ENCODE measurements at places on chromosomes 12 and 14.

GRCh38 chr12:79063258-79063657 lies 198.7 kb downstream of the SYT1 start:
- DNase-seq = peak; percentile 24

DNA sequence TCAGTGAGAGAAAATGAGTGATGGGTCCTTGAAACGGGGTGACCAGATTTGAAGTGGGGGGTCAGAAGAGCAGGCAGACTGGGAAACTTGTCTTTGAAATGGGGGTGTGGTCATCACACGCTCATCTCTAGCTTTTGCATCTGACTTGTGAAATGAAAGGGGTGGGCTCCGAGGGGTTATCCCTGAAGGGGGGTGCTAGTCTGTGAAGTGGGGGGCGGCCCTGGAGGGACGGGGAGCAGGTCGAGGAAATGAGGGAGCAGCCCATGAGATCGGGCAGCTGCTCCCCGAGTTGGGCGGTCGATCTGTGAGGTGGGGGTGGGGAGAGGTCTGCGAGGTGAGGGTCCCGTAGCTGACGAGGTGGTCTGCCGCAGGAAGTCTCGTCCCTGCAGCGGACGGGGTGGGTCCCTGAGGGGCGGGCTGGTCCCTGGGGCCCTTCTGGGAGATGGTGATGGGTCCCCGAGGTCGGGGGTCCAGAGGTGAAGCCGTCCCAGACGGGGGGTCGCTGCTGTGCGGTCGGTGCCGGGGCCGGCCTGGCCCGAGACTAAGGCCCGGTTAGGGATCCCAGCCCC lies 542 bp downstream of the PXN start:
- no peak for DNase-seq

DNA sequence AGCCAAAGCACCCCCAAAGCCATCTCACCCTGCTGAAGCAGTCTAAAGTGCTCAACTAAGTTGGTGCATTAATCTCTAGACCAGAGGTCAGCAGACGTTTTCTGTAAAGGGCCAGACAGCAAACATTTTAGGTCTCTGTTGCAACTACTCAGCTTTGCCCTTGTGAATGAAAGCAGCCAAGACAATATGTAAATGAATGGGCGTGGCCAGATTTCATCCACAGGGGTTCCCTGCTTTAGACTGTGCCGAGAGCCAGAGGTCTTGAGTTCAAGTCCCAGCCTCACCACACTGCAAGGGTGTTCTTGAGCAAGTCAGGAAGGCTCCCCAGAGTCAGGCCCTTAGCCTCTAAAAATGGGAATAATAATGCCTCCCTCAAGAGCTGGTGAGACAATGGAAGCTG lies 166.2 kb downstream of the CHST11 start:
- no peak for DNase-seq

GRCh38 chr12:24840046-24840800 lies 108.7 kb downstream of the BCAT1 start:
- DNase-seq = peak; percentile 42

- DNase-seq = no peak
These were observed 101.2 kb downstream of the PEBP1 start for GRCh38 chr12:118237052-118237665.

DNA sequence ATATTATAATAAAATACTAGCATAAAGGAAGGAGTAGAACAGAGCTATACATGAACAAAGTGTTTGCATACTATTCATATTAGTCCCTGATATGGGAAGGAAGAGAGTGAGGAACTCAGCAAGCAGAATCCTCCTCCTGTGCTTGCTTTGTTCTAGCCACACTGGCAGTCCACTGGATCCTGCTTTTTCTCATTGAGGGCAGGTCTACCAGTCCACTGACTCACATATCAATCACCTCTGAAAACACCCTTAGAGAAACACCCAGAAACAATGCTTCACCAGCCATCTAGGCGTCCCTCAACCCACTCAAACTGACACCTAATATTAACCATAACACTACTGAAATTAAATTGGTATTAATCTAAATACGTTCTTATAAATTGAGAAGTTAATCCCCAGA lies 1861.7 kb upstream of the SEL1L start:
- DNase-seq = no peak

DNA sequence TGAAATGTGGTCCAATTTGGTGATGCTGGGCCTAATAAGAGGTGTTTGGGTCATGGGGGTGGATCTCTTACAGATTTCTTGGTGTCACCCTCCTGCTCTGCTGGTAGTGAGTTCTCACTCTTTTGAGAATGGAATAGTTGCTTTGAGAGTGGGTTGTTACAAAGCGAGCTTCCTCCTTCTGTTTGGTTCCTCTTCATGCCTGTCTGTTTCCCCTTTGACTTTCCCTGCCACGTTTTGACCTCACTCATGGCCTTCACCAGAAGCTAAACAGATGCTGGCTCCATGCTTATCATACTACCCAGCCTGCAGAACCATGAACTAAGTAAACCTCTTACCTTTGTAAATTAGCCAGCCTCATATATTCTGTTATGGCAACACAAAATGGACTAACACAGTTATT lies 57.7 kb upstream of the LDHB start:
- DNase-seq = no peak

DNA sequence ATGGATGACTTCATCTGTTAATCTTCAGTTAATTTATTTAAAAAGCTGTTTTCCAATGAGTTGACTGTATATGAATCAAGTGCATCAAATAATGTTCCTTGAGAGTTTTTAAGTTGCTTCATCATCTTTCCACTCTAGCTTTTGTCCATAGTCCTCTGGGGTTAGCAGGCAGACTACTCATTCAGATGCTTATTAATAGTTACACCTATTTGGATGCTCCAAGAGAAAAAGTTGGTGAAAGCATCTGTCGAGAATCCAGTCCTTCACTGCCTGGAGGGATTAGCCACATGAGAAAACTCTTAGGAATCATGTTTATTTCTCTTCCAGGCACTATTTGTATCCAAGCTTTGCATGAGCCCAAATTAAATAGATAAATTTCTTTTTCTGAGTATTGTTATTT lies 70.2 kb downstream of the DACT1 start:
- DNase-seq = no peak

GRCh38 chr12:15584366-15585041 lies 204.7 kb downstream of the EPS8 start:
- no peak for DNase-seq

GRCh38 chr14:23181946-23182345 lies 1.5 kb downstream of the SLC7A8 start:
- DNase-seq = no peak

- DNase-seq = peak; percentile 20
These were observed 4.5 kb upstream of the RNASE4 start for GRCh38 chr14:20679907-20680306.

- DNase-seq = peak; percentile 72
These were observed 97.0 kb downstream of the TMEM30B start for GRCh38 chr14:61184112-61184511.

- no peak for DNase-seq
These were observed 305.4 kb downstream of the BCL11B start for GRCh38 chr14:98966475-98967162.

- DNase-seq = no peak
These were observed 28.8 kb downstream of the PAX9 start for GRCh38 chr14:36690311-36691040.

- DNase-seq = no peak
These were observed 107.9 kb downstream of the SLC38A4 start for GRCh38 chr12:46717868-46718267.

DNA sequence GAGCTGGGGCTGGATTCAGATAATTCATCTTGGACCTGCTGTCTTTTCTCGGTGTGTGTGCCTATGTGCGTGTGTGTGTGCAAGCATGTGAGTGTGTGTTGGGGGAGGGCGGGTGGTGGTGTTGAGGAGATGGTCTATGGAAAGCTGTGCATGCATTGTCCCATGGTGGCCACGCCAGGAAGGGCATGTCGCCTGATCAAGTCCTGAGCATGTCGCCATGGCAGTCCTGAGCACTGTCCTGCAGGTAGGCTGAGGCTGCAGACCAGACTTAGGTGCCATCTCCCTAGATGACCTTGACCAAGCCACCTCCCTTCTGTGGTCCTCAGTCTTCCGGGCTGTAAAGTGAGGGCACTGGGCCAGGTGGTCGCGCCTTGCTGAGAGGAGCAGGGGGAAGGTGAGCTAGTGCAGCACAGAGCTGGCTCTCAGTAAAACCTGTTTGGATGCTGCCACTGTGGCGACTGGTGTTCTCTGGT lies 81.4 kb downstream of the PAPOLA start:
- no peak for DNase-seq

- DNase-seq = peak; percentile 89
These were observed 51.2 kb downstream of the ARMH4 start for GRCh38 chr14:58100735-58101368.

DNA sequence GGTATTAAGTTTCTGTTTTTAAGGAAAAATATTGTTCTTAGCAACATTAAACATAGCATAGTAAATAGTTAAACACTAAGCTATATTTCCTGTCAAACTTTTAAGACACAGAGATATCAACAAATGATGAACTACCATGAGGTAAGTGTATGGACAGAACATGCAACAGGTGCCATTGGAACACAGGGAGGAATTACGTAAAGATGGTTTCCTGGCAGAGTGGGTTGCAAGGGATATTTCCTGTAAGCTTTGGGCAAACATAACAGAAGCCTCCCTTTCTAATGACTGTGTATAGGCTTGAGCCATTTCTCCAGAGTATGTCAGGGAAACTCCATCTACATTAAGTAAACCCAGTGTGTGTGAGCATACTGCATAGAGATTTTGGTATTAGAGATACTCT lies 31.7 kb upstream of the HELB start:
- DNase-seq = no peak

GRCh38 chr12:57221169-57221917 lies 4.7 kb downstream of the NXPH4 start:
- DNase-seq = no peak

DNA sequence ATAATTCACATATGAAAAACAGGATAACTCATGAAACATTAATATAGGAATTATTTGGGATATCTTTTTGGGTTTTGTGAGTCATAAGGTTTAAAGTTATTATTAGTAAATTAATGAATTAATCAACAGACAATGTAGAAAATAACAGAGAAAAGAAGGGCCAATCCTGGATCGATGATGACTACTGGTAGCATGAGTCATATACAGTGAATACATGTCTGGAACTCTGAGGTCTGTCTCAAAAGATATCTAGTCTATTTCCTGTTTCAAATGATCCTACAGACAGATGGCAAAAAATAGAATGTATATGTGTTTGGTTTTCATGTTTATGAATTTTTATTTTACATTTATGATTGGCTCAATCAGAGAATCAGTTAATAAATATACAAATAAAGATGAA lies 86.4 kb upstream of the RTL1 start:
- no peak for DNase-seq

- no peak for DNase-seq
These were observed 51.0 kb upstream of the CRADD start for GRCh38 chr12:93626160-93626559.

GRCh38 chr14:36591482-36591881 lies 9.1 kb upstream of the NKX2-8 start:
- no peak for DNase-seq

DNA sequence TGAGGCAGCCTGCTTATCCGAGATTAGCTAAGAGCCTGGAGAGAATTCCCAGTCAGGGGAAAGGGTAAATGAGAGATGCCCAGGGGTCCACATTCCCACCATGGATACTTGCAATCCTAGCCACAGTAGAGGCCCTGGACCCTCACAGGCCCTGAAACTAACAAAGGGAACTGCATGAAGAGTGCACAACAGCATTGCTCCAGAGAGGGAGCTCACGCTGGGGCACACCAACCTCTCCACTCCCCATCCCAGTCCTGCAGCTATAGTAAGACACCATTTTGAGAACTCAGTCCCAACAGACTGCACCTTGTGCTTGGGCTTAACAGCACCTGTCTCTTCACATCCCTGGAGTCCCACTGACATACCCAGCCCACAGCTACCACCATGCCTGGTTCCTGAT lies 30.5 kb downstream of the CEP83 start:
- no peak for DNase-seq

DNA sequence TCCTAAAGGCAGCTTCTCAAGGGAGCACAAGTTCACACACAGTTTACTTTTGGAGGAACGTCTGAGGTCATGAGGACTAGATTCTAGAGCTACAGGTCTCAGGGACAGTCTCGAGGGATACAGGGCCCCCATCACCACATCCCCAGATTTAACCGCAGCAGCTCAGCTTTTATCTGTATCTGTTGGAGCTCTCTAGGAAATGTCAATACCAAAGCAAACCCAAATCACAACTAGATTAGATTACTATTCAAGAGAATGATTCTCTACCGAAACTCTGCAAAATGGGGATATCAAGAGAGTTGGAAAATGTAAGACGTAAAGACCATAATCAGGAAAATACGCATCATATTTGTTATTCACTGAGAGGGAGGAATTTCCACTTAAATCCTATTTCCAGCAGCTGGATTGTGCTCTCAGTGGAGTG lies 4.0 kb upstream of the MYRFL start:
- peak; percentile 3 for DNase-seq

DNA sequence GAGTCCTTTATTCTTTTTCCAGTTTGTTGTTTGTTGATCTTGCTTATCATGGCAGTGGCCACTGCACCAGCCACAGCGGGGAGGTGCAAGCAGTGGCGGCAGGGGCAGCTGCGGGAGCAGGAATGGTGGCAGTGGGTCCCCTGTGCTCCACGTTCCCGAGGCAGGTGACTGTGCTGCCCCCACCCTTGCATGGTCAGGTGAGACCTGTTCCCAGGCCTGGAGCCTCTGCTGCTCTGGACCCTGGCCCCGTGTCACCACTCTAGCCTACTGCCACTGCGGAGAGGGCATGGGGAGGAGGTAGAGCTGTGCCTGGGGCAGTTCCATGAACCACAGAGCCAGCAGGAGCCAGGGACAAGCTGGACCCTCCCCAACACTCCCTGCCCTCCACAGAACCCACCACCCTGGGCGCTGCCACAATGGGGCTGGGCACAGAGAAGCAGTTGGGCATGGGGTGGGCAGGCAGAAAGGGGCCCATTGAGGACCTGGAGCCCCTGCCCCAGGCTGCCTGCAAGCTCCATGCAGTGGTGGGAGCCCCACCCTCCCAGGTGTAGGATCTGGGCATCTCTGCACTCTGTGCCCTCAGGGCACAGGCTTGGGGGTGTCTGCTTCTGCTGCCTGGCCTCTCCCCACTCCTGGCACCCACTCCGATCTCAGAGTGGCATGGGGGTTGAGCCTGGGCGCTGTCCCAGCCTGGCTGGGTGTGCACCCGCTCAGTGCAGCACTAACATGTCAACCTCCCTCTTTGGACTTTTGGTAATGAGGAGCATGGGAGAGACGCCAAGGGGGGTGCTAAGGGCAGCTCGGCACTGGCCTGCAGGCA lies 23.1 kb upstream of the WDR20 start:
- DNase-seq = no peak

Data from brain microvascular endothelial cell (primary cell).